Activated naive CD8-positive, alpha-beta T cell treated with anti-CD3 and anti-CD28 coated beads for 36 hours (primary cell): ENCODE measurements at places on chromosomes 4 and X. TPM values are rescaled to one million over a fixed set of nuclear protein-coding genes. Genes with fewer than 3 reads are reported as not detected.

Gene DEFB131A
- total RNA-seq, result not detected

Gene PLP2
- 46.8 TPM for total RNA-seq

Gene LRCH2
- not detected for total RNA-seq

GRCh38 chr4:168849997-168850396 is 160.1 kb downstream of the CBR4 start:
- H3K36me3 ChIP-seq, result no peaks in the 10 kb centered on the region
- DNase-seq, result no peak
- no peak overlapping the region for H3K4me3 ChIP-seq
- peaks cover 10% of the 10 kb centered on the region for H3K27me3 ChIP-seq
